Psoas muscle (tissue), 8 donors: ENCODE measurements at places on chromosomes 4 and X. TPM values are rescaled to one million over a fixed set of nuclear protein-coding genes. Genes with fewer than 3 reads are reported as not detected.
A peak's percentile ranks its signal among the peaks of the same experiment; 100 is the strongest.

Gene XG
- total RNA-seq: 3.5 TPM

Gene DGAT2L6
- total RNA-seq: not detected

DNA sequence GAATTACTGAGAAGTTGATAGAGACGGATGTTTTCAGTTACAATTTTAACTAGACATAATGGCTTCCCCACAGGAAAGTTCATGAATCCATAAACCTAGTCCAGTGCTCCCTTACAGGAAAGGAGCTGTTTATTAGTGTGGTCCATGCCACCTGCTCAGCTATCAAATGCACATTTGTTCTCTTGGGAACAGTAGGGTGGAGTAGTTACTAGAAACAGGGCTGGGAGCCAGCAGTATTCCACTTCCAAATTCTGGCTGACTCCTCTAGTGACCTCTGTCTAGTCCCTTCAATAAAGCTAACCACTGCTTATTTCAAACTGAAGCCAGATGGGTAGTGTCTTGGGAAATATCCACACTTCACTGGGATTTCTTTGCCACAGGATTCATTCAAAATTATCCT is 88.4 kb upstream of the TLL1 start:
- DNase-seq: no peak

DNA sequence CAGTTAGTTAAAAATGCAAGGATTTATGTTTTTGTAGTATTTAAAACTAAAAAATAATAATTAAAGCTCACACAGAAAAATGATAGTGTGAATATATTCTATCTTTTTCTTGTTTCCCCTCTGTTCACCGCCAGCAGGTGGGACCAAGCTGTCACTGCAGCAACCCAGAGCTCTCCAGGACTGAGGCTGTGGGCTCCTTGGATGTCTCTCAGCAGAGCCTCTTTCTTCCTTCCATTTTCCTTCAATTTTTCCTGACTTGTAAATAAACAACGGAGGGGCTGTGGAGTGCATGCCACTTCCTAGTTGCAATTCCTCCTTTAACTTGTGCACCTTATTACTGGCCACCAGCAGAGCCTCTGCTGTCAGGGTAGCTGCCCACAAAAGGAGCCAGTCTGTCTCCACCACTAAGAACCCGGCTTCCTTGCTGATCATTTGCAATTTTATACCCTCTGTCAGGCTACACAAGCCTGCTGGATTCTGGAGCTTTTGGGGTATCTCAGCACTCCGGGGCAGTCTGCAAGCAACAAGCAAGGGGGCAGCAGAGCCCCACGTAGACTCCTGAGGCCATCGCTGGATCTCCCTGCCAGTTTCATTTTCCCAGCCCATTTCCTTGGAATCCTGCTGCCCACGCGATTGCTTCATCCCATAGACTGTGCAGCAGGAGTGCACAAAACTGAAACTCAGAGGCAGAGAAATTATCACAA is 1467.4 kb downstream of the C4orf33 start:
- peak; percentile 23 for DNase-seq

DNA sequence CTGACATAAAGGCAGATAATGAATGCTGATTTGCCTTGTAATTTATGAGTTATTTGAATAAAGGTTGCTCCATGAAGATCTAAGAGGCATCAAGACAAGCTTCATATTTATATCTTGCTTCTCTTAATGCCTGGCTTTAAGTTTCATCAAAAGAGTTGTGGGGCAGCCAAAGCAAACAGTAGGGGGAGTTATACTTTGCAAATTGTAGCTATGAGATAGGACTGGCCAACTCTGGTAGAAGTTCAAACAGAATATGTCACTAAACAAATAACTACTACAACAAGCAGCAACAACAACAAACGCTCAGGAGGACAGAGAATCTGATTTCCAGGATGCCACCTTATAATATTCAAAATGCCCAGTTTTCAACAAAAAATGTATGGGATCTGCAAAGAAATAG is 69.1 kb upstream of the PLAC1 start:
- no peak for DNase-seq

- DNase-seq: no peak
These were observed 431.2 kb downstream of the DMD start for GRCh38 chrX:32780109-32780508.

DNA sequence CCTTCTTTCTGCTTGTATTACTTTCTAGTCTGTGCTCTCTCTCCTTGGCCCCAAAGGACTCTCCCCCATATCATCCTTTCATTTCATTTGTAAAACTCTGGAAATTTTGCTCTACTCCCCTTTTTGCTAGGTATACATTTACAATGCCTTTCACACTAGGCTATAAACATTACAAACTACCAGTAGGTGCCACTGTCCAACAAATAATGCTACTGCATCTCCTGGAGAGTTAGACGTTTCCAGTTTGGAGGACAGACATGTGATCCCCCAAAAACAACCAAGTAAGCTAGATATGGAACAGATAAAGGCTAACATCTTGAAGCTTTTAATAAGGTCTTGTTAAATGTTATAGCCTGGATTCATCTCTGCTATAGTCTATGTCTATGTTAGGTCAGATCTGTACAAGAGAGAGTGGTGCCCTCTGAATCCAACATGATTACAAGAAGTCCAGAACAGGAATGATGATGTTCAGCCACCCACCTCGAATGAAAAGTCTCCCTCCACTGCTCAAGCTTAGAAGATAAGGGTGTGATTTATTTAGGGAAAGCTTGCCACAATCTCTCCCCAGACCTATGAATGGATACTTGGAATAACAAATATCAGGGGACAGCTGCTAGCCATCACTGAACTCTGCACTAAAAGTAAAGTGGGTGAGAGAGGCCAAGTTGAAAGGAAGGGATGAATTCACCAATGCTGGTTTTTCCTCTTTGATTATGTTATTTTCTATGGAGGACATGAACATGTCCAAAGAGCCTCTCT is 14.3 kb downstream of the CBR4 start:
- no peak for DNase-seq

GRCh38 chr4:77194989-77195388 is 38.0 kb downstream of the CCNG2 start:
- no peak for DNase-seq

GRCh38 chrX:44795945-44796450 is 47.8 kb upstream of the DUSP21 start:
- no peak for DNase-seq

DNA sequence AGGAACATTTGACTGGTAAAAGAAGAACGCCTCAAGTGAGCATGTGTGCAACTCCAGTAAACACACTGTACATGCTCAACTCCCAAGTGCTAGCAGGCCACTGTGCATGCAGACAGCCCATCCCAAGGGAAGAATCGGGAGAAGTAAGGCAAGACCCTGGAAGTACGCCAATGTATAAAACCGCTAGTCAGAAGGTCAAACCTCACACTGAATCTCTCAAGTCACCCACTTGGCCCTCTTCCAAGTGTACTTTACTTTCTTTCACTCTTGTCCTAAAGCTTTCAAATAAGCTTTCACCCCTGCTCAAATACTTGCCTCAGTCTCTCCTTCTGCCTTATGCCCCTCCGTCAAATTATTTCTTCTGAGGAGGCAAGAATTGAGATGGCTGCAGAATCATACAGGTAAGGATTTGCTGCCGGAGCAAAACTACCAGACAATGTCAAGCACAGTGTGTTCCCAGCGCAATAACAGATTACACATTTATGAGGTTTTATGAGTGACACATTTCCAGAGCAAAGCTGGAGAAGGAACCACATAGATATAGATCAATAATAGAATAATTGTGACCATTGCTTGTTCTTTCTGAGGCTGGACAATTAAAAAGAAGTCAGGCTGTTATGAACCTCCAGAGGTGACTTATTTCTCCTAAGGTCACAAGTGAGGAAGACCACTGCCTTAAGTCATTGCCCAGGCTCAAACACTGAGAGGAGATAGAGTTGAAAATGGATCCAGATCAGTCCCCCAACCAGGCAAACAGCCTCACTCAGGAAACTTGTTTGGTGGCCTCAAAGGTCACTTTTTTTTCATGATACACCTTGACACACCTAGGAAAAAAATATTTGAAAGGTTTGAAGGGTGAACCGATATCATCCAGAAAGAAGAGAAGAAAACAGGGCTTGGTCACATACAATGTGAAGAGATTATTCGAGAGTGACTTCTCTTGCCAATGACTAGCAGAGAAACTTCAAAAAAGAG is 26.3 kb downstream of the CXCL1 start:
- no peak for DNase-seq

DNA sequence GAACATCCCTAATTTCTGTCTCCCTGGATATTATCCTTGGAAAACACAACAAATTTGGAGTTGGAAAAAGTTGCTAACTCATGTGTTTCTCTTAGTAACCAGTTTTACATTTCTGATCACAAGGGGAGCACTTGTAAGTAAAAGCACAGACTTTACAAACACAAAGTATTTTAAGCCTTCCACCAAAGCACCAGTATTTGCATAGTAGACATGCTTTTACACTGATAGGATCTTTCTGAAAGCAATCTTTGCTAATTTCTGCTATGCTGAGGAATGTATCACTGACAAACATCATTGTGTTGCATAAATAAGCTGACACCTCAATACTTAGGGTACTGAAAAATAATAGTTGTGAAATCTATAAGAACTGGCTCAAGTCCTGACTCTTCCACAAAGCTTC is 100.6 kb downstream of the MID1 start:
- no peak for DNase-seq
